NCI-H82 (cell line): ENCODE measurements at places on chromosomes 11 and 22.

DNA sequence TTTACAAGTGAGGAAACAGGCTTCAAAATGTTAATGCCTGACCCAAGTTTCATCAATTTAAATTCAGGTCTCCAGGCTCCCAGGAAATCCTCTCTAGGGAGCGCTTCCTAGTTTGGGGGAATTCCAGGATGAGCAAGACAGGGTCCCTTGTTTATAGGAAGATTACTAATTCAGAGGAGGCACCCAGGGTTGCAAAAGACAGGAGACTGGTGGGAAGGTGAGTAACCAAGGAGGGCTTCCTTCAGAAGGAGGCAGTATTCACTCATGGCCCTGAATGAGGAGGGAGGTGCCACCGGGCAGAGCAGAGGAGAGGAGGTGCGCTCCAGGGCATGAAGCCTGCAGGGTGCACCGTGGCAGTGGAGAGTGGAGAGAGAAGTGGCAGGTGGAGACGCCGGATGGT is 1.6 kb downstream of the TMEM132A start:
- DNase-seq, result no peak

DNA sequence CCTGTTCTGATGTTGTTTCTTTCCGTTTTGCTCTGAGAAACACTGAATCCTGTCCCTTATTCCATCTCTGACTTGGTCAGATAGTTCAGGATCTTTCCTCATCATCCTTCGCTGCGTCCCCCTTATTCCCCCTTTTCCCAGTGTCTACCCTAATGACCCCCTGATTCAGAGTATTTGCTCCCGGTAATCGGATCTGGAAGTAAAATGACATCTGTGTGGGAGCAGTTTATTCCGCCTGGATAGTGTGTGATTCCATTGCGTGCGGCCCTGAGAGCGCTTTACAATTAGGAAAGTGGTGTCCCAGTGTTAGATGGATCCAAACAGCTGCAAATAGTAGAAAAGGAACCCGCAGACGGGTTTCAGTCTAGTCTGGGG is 606 bp downstream of the DRG1 start:
- DNase-seq, result peak; percentile 66

- no peak for DNase-seq
Measured at GRCh38 chr22:31295831-31296657, 3.8 kb upstream of the PIK3IP1 start.

GRCh38 chr22:33325232-33326004 is 267.2 kb upstream of the SYN3 start:
- DNase-seq, result no peak

DNA sequence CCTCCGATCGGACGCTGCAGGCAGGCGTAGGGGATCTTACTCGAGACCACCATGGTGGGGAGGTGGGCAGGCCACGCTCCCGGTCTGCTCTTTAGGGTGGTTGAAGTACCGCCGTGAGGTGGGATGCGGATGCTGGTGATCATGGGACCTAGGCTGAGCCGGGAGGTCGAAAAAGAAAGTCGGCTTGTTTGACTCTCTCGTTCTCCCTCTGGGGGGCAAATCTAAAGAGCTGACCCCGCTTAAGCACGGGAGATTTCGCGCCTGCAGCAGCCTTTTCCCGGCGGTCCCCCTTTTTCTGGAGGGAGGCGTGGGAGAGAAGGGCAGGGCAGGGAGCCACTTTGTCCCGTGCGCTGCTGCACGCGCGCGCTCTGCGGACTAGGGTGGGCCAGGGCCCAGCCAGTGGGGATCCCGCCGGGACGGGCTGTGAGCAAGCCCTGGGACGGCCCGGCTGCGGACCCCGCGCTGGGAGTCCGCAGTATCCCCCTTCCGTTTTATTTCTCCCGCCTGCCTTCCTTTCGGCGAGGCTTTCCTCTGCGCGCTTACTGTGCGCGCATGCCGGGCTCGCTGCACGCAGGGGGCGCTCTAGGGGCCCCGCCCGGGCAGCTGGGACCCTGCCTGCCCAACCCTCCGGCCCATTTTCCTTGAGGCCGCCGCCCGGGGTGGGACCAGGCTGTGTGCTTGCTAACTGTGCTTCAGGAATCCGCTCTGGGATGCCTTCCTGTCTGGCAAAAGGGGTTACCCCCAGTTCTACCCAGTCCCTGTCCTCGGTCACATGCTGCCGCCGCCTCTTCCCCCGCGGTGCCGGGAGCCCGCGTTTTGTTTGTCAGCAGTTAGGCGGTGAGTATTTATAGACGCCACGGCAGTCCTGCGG is 81.0 kb downstream of the PRR5L start:
- peak; percentile 34 for DNase-seq

- no peak for DNase-seq
Measured at GRCh38 chr22:20566420-20567260, 59.2 kb downstream of the MED15 start.

DNA sequence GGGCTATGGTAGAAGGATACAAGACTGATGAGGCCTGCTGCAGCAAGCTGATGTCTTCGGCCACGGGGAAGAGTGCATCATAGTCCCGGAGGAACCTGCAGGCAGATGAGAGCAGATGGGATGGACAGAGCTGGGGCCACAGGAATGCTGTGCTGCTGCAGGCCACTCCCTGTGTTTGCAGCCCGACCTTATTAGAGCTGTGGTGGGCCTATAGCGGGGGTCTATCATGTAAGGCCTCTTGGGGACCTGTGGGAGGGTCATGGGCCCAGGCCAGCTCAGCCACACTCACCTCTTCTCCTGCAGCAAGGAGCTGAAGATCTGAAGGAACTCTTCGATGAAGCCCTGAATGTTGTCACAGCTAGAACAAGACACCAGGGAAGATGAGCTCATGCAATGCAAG is 31.9 kb downstream of the ASCC2 start:
- DNase-seq, result no peak

DNA sequence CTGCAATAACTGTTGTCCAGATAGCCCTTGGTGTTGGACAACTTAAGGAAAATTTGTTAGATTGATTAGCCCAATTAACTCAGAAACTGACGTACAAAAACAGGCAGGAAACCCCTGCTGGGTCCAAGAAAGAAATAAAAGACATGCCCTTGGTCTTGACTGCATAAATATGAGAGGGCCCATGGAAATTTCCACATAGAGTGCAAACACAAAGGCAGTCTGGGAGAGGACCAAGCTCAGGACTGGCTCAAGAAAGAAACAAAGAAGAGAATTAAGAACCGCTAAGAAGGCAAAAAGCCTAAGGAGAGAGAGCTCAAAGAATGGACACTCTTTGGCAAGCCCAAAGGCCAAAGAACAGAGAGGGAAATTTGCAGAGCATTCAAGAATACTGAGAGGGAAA is 1243.9 kb downstream of the LRRC4C start:
- no peak for DNase-seq

- DNase-seq, result no peak
Measured at GRCh38 chr11:113557926-113558325, 82.7 kb upstream of the DRD2 start.

DNA sequence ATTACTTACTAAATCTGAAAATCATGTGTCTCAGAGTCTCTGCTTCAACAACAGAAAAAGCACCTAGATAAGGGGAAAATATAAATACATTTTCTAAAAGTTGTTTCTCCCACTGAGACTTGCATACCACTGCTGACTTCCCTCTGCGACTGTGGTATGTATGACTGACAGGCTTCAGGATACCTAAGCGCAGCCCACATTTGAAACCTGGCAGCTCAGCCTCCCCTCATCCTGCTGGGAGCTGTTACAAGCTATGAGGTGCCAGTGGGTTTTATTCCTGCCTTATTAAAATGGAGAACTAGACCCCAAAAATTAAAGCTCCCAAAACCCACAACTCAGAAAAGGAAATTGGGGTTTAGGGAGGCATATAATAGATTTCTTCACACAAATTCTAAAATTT is 133.6 kb downstream of the RAB38 start:
- DNase-seq, result no peak

GRCh38 chr11:64136765-64137441 is 29.0 kb downstream of the MACROD1 start:
- DNase-seq, result peak; percentile 34

DNA sequence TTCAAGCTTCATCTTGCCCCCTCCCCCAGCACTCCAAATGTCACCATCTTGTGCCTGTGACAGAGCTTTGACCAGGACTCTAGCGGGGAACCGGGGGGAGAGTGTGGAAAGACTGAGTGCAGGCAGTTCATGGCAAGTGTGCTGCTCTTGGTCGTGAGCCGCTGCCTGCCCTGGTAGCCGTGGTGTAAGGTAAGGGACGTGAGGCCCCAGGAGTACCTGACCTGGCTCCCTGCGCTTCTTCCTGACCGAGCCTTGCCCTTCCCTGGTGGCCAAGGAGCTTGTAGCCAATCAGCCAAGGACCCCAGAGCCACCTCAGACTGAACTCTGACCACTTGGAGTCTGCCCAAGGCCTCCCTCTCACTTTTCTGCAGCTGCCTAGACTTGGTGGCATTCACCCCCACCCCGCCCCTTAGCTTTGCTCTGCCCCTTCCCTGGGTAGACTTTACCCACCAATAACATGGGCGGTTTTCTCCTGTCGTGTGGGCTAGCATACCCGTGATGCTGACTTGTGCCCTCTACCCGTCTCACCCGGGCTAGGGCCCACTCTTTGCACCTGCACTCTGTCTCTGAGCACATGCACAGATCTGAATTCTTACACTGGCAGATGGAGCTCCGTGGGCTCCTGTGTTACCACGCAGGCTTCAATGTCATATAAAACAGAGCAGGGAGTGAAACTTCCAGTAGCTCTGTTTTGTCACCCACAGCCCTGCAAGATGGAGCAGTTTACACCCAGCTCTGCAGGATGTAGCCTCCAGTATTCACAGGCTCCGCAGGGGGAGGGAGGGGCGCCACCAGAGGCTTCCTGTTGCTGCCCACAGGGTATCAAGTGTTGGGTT is 1.5 kb downstream of the DGKZ start:
- no peak for DNase-seq
